COR-L47 (cell line): ENCODE measurements at places on chromosomes 7 and 10.

DNA sequence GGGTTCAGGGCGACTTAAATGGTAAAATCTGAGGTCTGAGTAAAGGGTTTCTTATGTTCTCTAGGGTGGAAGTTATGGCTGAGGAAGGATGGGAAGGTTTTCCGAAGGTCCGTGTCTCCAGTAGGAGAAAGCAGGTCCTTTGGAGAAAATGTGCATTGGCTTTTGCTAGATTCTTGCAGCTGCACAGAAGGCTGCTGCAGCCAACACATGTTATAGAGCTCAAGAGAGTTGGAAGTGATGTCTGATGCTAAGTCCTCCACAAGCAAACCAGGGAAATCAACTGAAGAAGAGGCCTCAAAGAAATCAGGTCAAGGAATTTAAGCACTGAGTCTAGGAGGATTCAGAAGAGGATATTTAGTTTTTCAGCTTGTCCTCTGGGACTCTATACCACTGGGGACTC, 404.6 kb downstream of the LRMDA start:
- no peak for DNase-seq

GRCh38 chr10:96283351-96283750, 12.0 kb upstream of the BLNK start:
- no peak for DNase-seq

- DNase-seq = no peak
Observed at GRCh38 chr10:78510566-78511323, 477.1 kb downstream of the RPS24 start.

GRCh38 chr7:650339-651031, 76.0 kb upstream of the DNAAF5 start:
- DNase-seq = no peak

- DNase-seq = no peak
Observed at GRCh38 chr7:148950806-148951205, 66.7 kb upstream of the EZH2 start.

GRCh38 chr10:4138146-4138721, 353.2 kb upstream of the KLF6 start:
- DNase-seq = no peak

DNA sequence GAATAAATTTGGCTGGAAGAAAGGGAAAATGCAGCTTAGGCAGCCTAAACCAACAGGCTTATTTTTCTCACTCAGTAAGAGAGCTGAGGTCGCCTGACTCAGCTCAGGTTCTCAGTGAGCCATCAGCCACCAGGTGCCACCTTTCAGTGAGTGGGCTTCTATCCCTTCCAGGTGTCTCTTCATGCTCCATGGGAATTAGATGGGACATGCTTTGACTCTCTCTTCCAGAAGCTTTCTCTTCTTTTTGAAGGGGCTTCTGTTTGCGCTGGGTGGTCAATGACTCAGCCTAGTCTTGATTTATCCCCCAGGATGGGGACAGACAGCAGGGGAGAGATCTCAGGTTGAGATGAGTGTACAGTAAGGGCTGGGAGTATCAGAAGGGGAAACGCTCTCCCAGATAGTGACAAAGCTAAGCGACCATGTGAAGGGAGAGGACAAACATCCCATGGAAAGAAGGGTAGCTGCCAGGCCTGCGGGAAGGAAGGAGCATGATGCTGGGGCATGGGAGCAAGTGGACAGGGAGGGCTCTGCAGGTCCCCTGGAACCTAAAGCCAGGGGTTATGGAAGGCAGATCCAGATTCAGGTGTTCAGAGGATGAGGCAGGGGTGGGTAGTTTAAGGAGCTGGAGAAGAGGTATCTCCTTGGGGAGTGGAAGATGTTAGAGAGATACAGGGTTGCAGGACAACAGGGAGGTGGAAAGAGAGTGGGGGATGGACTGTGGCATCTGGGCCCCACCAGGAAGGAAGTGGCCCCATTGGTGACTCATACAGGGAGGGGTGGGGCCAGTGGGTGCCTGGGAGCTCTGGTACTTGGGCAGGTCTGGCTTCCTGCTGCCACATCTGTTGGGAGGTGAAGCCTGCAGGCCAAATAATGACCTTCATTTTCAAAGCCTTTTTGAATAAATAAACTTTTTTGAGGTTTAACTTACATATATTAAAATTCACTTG, 32.5 kb downstream of the OGDH start:
- DNase-seq = no peak

- no peak for DNase-seq
Observed at GRCh38 chr10:129604333-129605032, 137.4 kb downstream of the MGMT start.

DNA sequence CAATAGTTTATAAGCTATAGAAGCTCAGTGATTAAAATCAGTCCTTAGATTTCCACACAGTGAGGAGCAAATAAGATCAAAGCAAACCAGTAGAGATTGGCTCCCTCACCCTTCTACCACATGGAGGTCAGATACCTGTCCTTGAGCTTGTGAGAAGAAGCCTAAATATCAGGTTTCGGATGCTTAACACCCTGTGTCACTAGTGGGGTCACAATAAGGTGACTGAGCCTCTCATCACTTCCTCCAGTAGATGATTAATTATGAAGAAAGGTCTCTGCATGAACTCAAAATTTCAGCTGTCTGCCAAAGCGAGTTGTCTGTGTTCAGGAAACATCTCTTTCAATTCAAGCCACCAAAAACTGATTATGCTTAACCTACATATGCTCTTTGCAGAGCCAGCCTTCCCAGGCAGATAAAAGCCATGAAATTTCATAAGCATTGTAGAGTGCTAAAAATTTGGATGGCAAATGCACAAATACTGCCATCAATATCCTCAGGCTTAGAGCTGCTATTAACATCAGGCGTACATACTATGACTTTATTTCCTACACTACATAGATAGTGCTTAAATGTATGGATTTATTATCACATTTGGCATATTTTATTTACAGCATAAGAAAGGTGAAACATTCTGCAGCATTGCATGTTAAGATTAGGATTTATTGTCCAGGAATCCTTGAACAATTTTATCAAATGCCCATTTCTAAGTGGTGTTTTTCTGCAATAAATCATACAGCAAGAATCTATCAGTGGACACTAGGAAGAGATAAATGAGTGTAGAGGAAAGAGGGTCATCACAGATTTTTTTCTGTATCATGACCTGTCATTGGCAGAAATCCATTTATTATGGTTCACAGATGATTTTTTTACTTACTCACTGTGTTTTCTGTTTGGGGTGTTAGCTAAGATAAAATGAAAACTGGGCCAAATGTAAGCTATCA, 285.1 kb upstream of the SP8 start:
- DNase-seq = no peak
